G401 (cell line): ENCODE measurements at places on chromosomes 11 and 22.

DNA sequence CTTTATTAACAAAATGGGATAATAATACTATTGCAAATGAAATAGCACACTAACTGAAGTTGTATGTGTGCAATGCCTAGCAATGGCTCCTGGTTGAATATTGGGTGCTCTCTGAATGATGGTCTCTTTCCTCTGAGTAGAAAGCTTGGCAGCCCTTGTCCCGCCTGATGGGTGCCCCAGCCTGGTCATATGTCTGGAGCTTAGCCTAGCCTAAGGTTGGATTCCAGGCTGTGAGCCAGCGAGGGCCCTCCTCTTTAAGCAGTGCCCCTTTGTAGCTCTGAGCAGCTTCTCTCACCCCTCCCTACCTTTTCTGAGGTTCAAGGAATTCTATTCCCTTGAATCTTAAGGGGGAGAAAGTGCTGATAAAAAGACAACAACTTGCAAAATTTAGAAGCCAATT, 499.9 kb downstream of the NTM start:
- peak; percentile 61 for DNase-seq

DNA sequence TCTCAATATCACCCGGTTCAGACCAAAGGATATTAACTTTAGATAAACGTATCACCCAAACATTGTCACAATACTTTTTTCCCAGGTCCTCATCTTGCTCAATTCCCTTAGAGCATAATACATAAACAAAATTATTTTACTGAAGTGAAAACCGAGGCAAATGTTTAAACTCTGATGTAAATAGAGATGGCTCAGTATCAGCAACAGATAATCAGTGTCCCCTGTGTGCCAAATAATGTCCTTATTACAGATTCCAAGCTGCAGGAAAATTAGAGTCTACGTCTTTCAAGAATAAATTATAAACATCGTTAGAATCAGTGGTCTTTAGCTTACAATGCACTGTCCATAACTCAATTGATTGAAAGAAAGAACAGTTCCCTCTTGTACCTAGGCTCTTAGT, 50.2 kb downstream of the DDI1 start:
- no peak for DNase-seq

DNA sequence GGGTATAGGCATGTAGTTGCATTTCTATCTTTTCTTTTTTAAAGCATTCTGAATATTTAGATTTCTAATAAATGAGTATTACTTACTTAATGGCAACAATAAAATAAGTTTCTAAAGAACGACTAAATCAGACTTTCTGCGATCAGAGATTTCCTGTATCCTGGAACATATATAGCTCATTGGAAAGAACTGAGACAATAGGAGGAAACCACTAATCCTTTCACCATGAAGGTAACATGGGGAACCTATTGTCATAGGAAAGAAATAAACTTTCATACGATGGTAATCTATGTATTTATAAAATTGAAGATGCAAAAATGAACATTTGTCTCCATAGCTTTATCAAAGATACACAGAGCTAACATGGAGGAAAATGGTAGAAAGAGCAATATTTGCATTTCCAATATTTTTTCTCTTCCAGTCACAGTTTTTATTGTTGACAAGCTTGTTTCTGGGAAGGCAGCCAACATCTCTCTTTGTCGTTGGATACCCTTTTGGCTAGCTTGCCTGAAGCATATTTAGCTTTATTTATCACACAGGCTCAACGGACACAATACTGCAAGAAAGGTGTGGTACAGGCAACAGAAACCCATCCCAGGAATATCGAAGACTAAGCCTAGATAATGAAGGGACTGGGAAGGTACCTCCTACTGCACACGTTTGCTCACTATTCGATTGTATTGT, 293.3 kb upstream of the MPPED2 start:
- peak; percentile 8 for DNase-seq

DNA sequence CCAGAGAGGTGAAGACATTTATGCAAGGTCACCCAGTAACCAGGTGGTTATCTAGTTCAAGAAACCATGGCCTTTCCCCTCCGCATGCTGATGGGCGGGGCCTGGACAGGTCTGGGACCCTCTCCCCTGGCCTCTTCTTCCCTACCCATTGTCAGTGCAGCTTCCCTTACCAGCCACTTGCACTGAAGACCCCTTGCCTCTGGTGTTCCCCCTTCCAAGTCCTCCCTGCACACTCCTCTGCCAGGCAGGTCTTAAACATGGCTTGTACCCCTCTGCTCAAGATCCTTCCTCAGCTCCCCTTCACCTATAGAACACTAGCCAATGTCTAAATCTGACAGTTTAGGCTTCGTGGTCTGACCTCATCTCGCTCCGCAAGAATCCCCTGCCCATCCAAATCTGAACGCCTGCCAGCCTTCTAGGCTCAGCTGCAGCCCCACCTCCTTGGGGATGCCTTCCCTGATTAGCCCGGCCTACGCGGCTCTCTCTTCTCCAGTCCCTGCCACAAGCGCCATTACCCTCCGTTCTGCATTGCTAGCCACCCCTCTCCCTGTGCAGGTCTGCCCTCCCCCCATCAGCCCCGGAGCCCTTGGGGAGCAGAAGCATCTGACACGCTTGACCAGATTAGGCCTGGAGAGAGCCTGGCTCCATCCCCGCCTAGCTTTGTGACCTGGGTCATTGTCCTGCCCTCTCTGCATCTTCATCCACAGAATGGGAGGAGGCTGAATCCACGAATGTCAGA, 213.8 kb downstream of the DSCAML1 start:
- DNase-seq, result no peak

DNA sequence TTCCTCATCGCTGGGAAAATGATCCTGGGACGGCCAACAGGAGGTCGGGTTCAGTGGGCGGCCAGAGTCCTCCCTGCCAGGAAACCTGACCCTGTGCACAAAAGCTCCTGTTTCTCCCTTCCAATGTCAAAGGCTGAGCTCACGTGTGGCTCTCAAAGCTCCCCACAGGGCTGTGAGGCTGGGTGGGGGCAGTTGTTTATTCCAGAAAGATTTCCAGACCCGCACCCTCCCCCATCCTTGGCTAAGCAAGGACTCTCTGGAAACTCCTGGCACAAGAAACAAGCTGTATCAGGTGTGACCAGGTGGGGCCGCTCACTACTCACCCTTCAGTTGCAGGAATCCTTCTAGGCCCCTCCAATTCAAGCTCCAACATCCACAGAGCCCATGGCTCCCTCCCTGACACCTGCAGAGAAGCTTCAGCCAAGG, 131.9 kb downstream of the SHANK2 start:
- no peak for DNase-seq
